MM.1S (cell line): ENCODE measurements at places on chromosomes 4 and X.

GRCh38 chr4:185090592-185090991 lies 52.5 kb upstream of the SLC25A4 start:
- no peak overlapping the region for H3K4me3 ChIP-seq
- H3K4me1 ChIP-seq: no peaks in the 10 kb centered on the region
- no peak overlapping the region for H3K27ac ChIP-seq
- DNase-seq: no peak
- H3K27me3 ChIP-seq: no peaks in the 10 kb centered on the region

DNA sequence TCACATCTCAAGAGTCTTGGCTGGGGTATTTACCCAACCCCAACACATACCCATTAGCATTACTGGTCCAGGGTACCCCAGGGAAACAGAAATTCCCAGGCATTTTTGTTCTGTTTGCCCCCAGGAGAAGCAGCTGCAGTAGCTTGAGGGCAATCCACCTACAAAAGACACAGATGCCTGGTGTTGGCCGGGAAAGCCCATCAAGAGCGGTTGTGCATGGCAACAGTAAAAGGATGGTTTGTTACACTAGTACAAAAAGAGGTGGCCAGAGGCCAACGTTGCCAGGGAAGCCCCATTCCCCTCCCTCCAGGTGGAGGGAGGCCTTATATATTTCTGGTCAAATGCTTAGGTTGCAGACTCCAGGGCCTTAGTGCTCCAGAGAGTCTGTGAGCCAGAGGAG lies 637.8 kb downstream of the BCOR start:
- no peak overlapping the region for H3K4me3 ChIP-seq
- no peaks in the 10 kb centered on the region for H3K36me3 ChIP-seq
- no peak overlapping the region for H3K27ac ChIP-seq
- no peak for DNase-seq

DNA sequence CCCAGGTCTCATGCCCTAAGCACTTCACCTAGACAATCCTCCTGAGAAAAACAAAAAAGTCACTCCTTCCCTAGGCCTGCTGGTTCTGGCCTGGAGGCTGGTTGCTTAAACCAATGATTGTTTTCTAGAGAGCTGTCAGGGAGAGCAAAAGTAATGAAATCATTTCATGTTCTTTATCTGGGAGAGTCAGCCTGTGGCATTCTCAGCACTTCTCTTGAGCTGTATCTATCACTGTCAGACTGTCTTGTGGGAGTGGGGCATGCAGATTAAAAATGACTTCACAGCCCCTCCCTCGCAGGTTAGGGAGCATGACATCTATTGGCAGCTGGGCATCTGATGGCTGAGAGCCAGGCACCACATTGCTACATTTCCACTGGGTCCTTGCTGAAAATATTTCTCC lies 20.4 kb upstream of the TMEM154 start:
- H3K36me3 ChIP-seq: no peaks in the 10 kb centered on the region
- no peak for DNase-seq
- peaks cover 31% of the 10 kb centered on the region for H3K4me1 ChIP-seq
- H3K27me3 ChIP-seq: no peaks in the 10 kb centered on the region

DNA sequence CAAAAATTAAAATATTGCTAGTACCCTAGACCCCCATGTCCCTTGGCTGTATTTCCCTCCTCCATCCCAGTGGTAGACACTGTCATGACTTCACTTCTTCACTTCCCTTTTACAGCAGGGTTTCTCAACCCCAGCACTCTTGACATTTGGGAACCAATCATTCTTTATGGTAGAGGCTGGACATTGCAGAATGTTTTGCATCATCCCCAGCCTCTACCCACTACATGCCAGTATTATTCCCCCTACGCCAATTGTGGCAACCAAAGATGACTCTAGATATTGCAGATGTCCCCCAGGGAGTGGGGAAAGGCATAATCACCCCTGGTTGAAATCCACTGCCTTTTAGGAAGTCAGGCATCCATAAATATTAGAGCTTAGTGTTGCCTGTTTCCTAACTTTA lies 138.6 kb downstream of the AMELX start:
- no peaks in the 10 kb centered on the region for H3K36me3 ChIP-seq
- DNase-seq: no peak
- H3K27ac ChIP-seq: no peak overlapping the region
- no peak overlapping the region for H3K4me3 ChIP-seq

- no peaks in the 10 kb centered on the region for H3K36me3 ChIP-seq
- DNase-seq: no peak
- no peak overlapping the region for H3K27ac ChIP-seq
- no peak overlapping the region for H3K4me3 ChIP-seq
Observed at GRCh38 chr4:156303708-156304107, 350.0 kb upstream of the CTSO start.

DNA sequence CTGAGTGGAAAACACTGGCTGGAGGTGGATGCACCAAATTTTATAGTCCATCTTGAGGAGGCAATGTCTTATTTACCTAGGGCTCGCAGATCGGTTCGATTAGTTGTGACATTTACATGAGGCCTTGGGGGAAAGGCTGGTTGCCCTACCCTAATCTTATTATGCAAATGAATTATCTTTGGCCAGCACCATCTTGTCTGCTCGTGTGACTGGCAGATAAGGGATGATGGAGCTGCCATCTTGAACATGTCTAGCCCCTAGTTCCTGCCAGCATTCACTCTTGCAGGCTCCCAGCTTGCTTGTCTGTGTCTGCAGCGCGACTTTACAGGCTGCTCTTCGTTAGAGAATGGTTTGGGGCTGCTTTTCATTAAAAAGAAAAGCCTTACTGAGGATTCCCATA lies 61.9 kb downstream of the SEC24B start:
- no peaks in the 10 kb centered on the region for H3K27me3 ChIP-seq
- H3K27ac ChIP-seq: no peak overlapping the region
- H3K4me1 ChIP-seq: no peaks in the 10 kb centered on the region
- DNase-seq: no peak

DNA sequence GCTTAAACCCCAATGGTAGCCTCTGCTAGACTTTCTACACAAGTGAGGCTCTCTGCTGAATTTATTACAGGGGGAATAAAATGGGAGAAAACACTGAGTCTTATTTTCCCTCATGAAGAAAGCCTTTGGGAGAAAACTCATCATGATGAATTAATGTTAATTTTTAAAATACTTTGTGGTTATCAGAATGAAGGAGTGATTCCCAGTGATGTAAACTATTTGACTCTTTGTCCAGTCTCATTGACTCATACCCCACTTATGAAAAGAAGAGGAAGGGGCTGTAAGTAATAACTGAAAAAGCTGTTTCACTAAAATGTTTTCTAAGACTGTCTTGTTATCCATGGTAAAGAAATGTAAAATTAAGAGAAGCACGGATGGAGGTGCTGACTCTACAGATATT lies 208.8 kb downstream of the GRIA3 start:
- no peaks in the 10 kb centered on the region for H3K27me3 ChIP-seq
- H3K4me1 ChIP-seq: no peaks in the 10 kb centered on the region
- no peaks in the 10 kb centered on the region for H3K36me3 ChIP-seq
- H3K4me3 ChIP-seq: no peak overlapping the region

- no peaks in the 10 kb centered on the region for H3K27me3 ChIP-seq
- no peak for DNase-seq
- no peaks in the 10 kb centered on the region for H3K36me3 ChIP-seq
- H3K27ac ChIP-seq: no peak overlapping the region
- H3K4me1 ChIP-seq: no peaks in the 10 kb centered on the region
Observed at GRCh38 chr4:159608436-159608835, 505.6 kb downstream of the RAPGEF2 start.

DNA sequence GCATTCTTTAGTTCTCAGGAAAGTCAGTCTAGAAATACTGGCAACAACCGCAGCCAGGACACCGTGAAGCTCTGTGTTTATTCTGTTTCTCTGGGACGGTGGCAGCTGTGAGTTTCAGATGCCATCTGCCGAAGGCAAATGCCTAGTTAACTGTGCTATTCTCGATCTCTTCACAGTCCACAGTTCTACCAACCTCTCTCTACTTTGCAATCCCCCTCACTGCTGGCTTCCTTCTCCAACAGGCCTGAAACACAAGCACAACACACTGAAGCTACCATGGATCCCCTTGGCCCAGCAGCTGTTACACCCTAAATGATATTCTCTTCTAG lies 118.8 kb downstream of the ZNF827 start:
- H3K36me3 ChIP-seq: no peaks in the 10 kb centered on the region
- peak overlapping the region; percentile 39 for H3K4me3 ChIP-seq
- peaks cover 52% of the 10 kb centered on the region for H3K4me1 ChIP-seq
- H3K27ac ChIP-seq: peak overlapping the region; percentile 82
- DNase-seq: peak; percentile 91
